SIG-M5 (cell line): ENCODE measurements at places on chromosomes 7 and 10.

GRCh38 chr10:20004087-20004523, 187.9 kb downstream of the PLXDC2 start:
- peak; percentile 4 for DNase-seq

DNA sequence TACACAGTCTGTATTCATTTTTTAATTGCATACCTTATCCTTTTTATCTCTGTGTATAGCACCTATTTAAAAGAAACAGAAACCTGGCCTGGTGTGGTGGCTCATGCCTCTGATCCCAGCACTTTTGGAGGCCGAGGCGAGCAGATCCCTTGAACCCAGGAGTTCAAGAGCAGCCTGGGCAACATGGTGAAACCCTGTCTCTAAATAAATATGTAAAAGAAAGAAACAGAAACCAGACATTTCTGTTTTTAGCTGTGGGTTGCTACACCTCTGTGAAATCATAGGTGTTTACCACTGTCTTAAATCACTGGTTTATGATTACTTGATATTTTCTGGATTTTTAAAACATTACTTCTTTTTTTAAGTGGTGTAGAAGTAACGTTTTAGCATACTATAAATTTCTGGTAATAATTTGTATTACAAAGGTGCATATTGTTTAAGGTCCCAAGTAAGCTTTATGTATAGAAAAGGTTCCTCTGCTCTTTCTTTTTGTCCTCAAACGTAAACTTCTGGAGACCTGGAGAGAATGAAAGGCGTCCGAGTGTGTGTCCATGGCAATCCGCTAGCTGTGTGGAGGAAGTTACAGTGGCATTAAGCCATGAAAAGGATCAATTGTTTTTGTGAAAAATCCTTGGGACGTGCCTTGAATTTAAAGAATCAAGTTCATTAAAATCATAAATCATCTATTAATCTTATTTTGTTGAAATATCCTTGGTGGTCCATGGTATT, 41.1 kb downstream of the PTPRZ1 start:
- no peak for DNase-seq

GRCh38 chr7:7720193-7720592, 1.8 kb upstream of the RPA3 start:
- DNase-seq: no peak

GRCh38 chr10:78079411-78079810, 45.7 kb downstream of the RPS24 start:
- DNase-seq: no peak

DNA sequence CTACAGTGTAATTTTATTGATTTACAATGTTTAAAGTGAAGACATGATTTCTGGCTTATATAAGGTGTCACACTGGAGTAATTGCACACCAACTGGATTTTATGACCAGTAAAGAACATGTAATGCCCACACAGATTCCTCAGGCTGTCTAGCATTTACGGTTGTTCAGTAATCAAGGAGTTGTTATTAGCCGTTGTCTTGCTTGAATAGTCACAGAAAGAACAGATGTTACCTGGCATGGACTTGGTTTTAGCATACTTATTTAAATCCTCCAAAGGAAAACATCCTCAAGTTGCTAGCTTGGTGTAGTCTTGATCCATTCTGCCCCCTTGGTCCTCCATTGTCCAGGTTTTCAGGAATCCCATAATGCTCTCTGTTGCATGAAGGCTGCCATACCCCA, 65.8 kb downstream of the POU6F2 start:
- DNase-seq: no peak

GRCh38 chr7:140223515-140224221, 46.9 kb upstream of the KDM7A start:
- no peak for DNase-seq

DNA sequence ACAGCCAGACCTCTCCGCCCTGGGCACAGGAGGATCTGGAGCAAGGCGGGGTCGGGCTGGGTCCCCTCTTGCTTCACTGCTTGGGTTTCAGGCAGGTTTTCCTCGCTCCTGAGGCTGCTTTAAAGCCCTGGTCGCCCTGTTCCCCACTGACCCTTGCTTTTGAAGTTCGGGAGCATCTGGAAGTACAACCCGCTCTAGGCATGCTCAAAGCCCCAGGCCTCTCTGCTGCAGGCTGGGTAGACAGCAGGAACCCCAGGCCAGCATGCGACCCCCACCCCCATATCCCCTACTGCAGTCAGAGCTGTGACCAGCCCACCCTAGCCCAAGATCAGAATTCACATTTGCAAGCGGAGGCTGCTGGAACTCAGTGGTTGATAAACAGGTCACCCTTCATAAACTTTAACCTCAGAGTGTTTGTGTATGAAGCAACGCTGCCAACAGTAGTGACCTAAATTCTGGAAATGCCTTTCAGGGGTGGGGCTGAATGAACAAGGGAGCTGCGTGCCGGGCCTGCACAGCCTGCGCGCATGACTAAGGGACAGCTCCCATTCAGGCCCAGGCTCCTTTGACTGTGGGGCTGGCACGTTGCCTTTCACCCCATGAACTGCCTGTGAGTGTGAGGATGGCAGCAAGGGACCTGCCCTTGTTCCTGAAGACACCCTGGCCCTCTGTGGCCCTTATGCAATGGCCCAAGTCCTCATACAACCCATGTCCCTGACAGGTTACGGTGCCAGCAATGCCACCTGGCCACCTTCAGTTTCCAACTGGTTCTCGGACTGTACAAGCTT, 52.5 kb downstream of the PROSER2 start:
- DNase-seq: no peak

GRCh38 chr7:149261316-149261828, 624 bp upstream of the ZNF783 start:
- no peak for DNase-seq

- no peak for DNase-seq
Measured at GRCh38 chr10:113869789-113870188, 15.3 kb downstream of the NHLRC2 start.

- peak; percentile 6 for DNase-seq
Measured at GRCh38 chr7:72444026-72444776, 32.1 kb upstream of the CALN1 start.

- DNase-seq: no peak
Measured at GRCh38 chr7:95996174-95996573, 223.8 kb downstream of the DYNC1I1 start.

- no peak for DNase-seq
Measured at GRCh38 chr7:159102681-159103381, 41.8 kb downstream of the VIPR2 start.

- no peak for DNase-seq
Measured at GRCh38 chr7:83055197-83055596, 107.5 kb downstream of the PCLO start.

- DNase-seq: no peak
Measured at GRCh38 chr10:4456279-4456678, 369.7 kb upstream of the AKR1E2 start.

- DNase-seq: no peak
Measured at GRCh38 chr10:968546-969199, 19.6 kb upstream of the GTPBP4 start.

GRCh38 chr10:86070278-86070677, 296.3 kb downstream of the GRID1 start:
- no peak for DNase-seq

DNA sequence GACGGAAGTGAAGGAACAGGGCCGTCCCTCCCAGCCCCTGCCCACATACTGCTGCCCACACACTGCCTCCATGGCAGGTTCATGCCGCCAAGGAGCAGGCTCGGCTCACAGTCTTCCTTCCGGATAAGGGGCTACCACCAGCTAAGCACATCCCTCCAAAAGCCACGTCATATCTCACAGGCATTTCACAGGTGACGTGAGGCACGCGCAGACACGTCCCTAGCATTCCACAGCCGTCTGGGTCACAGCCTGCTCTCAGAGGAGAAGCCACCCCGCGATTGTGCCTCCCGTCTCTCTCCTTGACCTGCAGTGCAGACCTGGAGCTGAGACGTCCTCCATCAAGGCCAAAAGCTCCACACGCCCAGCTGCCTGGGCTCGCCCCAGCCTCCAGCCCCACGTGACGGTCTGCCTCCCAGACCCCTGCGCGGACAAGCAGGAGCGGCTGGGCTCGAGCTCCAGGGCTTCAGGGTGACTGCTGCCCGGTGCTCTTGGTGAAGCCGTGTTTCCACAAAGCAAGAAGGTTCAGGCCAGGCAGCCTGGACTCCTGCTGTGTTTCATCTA, 114.0 kb downstream of the MAD1L1 start:
- no peak for DNase-seq

- no peak for DNase-seq
Measured at GRCh38 chr10:61612009-61612408, 50.7 kb upstream of the CABCOCO1 start.

DNA sequence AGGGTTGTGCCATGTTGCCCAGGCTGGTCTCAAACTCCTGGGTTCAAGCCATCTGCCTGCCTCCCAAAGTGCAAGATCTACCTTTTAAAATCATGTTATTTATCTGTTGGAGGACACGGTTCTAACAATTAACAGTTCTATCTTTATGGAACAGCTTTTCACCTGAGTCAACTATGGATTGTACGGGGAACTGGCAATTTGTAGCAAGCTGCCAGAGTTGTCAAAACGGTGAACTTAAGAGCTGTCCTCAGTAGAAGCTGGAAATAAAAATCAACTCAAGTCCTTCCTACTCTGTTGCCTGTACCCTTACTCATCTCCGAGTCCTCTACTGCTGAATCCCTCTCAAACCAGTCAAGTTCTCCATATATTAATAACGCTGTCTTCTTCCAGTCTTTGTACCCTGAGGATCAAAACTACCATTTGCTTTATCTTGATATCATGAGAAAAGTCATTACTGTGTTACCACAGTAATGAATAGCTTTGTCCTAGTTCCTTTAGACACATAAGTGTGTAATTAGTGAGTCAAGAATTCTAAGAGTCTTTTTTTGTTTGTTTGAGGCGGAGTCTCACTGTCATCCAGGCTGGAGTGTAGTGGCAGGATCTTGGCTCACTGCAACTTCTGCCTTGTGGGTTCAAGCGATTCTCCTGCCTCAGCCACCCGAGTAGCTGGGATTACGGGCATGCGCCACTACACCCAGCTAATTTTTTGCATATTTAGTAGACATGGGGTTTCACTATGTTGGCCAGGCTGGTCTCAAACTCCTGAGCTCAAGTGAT, 28.2 kb downstream of the HBP1 start:
- DNase-seq: no peak

GRCh38 chr7:146683439-146683838, 566.8 kb downstream of the CNTNAP2 start:
- no peak for DNase-seq

GRCh38 chr10:73995035-73995358, 2.9 kb upstream of the VCL start:
- DNase-seq: no peak

DNA sequence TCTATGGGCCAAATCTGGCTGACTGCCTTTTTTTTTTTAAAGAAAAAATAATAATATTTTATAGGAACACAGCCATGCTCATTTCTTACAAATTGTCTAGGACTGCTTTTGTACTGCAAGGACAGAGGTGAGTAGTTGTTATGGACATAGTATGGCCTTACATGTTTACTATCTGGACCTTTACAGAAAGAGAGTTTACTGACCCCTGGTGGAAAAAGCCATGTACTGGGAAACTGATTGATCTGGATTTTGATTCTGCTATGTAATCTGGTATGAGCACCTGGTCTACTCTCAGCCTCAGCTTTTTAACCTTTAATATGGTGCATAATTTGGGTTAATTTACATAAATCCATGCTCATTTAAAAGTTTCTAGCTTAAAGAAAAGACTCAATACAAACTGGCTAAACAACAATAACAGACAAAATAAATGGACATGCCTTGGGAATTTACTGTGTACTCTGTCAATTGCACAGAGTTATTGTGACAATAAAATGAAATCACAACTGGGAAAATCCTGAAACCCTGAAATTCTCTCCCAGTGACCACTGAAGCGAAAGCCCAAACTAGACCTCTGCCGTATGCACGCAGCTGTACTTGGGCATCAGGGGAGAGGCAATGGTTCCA, 260.7 kb downstream of the BMPER start:
- DNase-seq: no peak

GRCh38 chr7:7110706-7111105, 71.6 kb upstream of the C1GALT1 start:
- DNase-seq: no peak

- no peak for DNase-seq
Measured at GRCh38 chr10:43785252-43785651, 136.6 kb upstream of the ZNF32 start.

- DNase-seq: no peak
Measured at GRCh38 chr10:71025535-71025934, 137.2 kb upstream of the PCBD1 start.

GRCh38 chr10:98556061-98556460, 109.3 kb upstream of the HPS1 start:
- no peak for DNase-seq

DNA sequence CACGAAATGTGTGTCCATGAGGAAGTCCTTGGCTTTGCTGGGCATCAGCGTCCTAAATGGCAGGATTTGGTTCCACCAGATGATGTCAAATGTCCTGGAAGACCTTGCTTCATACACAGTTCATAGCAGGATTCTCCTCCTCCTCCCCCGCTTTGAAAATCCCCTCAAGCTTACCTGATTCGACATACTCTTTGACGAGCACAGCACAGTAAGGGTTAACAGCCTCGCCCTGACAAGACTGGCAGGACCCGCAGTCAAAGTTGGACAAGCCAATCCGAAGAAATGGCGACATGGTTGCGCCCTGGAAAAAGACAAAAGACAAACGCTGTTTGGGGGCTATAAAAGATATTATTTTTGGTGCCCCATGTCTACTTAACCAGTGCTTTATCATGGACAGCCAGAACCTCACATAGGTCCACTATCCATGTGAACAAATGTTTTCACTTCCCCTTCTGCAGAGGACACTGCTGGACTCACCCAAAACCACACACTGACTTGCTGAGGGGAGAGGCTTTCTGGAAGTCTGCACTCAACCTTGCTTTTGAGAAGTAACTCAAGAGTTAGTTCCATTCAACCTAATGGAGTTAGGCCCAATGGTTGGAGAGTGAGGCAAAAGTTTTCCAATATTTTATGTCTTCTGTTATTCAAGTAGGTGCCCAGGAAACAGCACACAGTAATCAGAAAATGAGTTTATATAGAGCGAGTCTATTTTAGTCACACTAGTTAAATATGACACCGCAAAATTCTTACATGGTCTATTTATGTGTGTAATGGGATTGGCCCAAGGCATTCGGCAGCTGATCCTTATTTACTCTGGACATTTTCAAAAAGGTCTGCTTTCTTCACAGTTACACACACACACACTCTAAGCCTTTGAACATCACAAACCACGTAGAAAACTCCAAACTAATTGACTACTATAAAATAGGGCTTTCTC, 65.0 kb downstream of the PRKCQ start:
- no peak for DNase-seq

GRCh38 chr7:64045301-64046040, at the start of gene ZNF727:
TSS of gene ZNF727 (plus strand) at chr7:64045434. CDS start at chr7:64045622, 188 bp downstream.
- DNase-seq: no peak

DNA sequence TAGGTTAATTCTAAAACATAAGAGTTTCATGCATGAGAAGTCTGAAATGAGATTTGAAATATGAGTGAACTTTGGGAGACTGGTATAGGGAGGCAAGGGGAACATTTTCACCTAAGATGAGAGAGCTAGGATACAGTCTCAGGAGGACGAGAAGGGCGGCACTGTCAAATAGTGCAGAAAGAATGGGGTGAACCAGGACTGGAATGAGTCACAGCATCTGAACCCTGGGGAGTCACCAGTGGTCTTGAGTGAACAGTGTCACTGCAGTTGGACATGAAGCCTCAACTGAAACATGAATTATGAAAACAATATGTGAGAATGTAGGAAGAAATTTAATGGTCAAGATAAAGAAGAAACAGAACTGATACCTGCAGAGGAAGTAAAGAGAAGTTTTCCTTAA, 33.8 kb downstream of the GNG11 start:
- DNase-seq: no peak

- no peak for DNase-seq
Measured at GRCh38 chr7:148014001-148014400, 576.6 kb upstream of the C7orf33 start.

- DNase-seq: no peak
Measured at GRCh38 chr7:100538348-100538653, 702 bp upstream of the AGFG2 start.

- DNase-seq: no peak
Measured at GRCh38 chr7:128235471-128235870, 5.6 kb upstream of the LEP start.
